H9 (cell line): ENCODE measurements at places on chromosomes 6 and 20. TPM values are rescaled to one million over a fixed set of nuclear protein-coding genes. Genes with fewer than 3 reads are reported as not detected.

The CHD6 gene
- total RNA-seq, result 48.2 and 51.5 TPM in 2 replicates

The CRISP3 gene
- not detected in 2 replicates for total RNA-seq

- peaks cover 6% of the 10 kb centered on the region; the same call in 2 of the 3 replicates for H3K36me3 ChIP-seq
- peak; percentile 44 for DNase-seq
- H3K27ac ChIP-seq, result peak overlapping the region; percentile 88
- no peaks in the 10 kb centered on the region for H3K27me3 ChIP-seq
These were observed 70.7 kb downstream of the PDE7B start for GRCh38 chr6:135922174-135922573.

- DNase-seq, result no peak
- H3K27me3 ChIP-seq, result no peaks in the 10 kb centered on the region
These were observed 17.1 kb upstream of the ASF1A start for GRCh38 chr6:118876814-118877213.
